Epithelial cell of proximal tubule (primary cell): ENCODE measurements at places on chromosomes 2 and 18.

DNA sequence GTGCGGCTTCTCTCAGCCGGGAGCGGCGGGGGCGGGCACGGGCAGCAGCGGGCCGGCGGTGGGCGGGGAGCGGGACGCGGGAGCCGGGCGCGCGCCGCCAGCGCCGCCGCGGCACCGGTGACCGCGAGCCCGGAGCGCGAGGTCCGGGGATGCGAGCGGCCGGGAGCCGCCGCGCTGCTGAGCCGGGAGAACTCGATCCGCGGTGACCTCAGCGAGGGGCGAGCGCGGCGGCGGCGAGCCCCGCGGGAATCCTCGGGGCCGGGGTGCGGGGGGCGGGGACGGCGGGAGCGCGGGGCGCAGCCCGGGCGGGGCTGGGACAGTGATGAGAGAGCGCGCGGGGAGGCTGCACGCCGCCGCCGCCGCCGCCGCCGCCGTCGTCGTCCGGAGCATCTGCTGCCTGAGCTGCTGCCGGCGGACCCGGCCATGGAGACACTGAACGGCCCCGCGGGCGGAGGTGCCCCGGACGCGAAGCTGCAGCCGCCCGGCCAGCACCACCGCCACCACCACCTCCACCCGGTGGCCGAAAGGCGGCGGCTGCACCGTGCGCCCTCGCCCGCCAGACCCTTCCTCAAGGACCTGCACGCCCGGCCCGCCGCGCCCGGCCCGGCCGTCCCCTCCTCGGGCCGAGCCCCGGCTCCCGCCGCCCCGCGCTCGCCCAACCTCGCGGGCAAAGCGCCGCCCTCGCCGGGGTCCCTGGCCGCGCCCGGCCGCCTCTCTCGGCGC lies at the start of gene MTCL1:
MTCL1 (plus strand) TSS at position 319 of the 723 bp plus-strand sequence; CDS start at position 424, 105 bp downstream.
- DNase-seq, result no peak

DNA sequence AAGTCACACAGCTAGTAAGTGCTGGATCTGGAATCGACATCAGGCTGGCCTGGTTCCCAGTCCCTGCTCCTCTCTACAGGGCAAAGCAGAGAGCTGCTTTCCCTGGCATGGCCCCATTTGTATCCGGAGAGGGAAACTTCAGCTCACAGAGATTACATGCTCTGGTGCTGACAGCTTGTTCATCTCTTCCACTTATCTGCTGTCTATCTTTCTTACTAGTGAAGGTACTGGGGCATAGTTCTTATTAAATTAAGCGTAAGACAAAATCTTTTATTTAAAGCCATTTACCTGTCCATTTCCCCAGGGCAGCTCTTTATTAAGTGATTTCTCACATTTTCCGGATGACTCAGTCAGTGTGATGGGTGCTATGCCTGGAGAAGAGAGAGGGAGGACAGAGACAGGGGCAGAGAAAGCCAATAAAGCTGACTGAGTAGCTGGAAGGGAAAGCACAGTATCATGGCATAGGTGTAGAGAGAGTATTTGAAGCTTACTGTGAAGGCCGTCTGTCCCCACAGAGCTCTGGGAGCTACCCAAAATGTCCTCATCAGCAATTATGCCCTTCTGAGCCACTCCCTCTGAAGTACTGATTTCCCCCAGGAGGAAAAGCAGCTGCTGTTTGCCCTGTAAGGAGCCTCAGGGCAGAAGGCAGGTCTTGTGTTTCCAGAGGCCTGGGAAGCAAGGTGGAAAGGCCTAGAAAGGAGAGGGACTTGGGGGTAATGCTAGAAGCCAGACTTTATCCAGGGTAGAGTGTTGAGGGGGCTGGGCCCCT lies 44.1 kb upstream of the EPAS1 start:
- no peak for DNase-seq

DNA sequence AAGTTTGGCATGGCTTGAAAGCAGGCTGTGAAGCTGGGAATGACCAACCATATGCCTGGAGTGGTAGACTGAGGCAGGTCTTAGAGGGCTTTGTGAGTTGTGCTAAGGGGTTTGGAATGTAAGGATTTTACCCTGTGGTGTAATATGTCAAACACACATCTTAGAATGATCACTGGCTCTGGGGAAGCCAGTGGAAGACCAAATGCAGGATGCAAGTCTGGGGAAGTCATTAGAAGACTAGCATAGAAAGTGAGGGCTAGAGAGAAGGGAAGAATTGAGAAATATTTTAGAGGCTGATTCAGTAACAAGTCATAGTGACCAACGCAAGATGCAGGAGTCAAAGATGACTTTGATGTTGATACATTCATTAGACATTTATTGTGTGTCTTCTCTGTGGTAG lies 3.5 kb upstream of the FHOD3 start:
- DNase-seq, result no peak

- no peak for DNase-seq
These were observed 131.8 kb downstream of the KCNH7 start for GRCh38 chr2:162706770-162707169.

DNA sequence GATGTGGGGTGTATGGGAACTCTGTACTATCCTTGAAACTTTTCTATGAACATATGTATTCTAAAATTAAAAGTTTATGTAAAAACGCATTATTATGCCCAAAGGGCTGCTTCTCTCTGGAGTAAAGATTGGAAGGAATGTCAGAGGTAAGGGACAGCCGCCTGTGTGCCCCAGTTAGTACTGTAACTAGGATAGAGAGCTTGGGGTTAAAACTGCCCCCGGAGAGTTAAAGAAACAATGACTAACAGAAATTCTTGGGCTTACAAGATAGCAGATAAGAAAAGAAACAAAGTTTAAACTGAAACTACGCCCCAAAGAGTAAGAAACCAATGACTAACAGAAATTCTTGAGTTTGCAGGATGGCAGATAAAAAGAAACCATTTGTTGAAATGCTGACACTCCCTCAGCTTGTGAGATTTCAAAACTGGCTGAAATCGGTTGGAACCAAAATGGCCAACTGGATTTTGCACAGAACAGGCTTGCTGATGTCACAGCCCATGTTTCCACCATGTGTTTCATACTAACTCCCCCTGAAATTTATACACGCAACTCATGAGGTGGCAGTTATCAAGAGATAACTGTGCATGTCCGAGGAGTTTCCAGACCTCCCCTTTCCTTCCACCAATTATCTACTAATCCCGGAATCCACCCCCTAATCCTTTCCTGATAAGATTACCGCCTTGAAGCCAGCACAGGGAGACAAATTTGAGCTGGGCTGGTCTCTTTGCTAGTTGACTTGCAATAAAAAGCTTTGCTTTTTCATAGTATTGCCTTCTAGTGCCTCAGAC lies 8.7 kb upstream of the TXNDC2 start:
- no peak for DNase-seq
